ENCODE measurements at places on chromosomes 12 and 14.

GRCh38 chr12:7712841-7713442 is 1.7 kb downstream of the DPPA3 start:
- no peak for DNase-seq

- DNase-seq = no peak
These were observed 1115.8 kb upstream of the ATXN7L3B start for GRCh38 chr12:73421832-73422231.

GRCh38 chr14:91417120-91417982 is at the start of gene CCDC88C:
CCDC88C (minus strand) TSS chr14:91417820; CDS start chr14:91417690, 130 bp downstream.
- peak; percentile 78 for DNase-seq

GRCh38 chr12:77049767-77050353 is 15.5 kb downstream of the E2F7 start:
- DNase-seq = peak; percentile 64

All from CD4-positive, alpha-beta T cell treated with Interleukin-21 for 1 hour (primary cell).